ENCODE measurements at places on chromosomes 7 and 10.

DNA sequence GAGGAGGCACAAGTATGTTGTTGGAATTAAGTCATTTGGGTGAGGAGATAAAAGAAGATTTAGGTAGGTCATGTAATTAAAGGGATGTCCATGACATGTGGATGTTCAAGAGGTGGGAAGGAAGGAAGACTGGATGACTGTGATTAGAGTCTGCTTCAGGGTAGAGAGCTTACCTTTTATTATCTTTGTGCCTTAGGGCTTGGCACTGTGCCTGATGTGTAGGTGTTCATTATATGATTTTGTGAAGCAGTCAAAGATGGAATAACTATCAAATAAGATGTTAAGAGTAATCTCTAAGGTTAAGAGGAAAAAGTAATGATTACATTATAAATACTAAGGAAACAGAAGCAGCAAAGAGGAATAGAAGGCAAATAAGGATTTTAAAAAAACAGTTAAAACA is 97.8 kb downstream of the CDK14 start:
- no peak overlapping the region for H3K27ac ChIP-seq
- DNase-seq: no peak
- H3K4me1 ChIP-seq: no peaks in the 10 kb centered on the region
- H3K27me3 ChIP-seq: no peaks in the 10 kb centered on the region
- no peaks in the 10 kb centered on the region for H3K36me3 ChIP-seq
- no peak overlapping the region for H3K4me3 ChIP-seq

DNA sequence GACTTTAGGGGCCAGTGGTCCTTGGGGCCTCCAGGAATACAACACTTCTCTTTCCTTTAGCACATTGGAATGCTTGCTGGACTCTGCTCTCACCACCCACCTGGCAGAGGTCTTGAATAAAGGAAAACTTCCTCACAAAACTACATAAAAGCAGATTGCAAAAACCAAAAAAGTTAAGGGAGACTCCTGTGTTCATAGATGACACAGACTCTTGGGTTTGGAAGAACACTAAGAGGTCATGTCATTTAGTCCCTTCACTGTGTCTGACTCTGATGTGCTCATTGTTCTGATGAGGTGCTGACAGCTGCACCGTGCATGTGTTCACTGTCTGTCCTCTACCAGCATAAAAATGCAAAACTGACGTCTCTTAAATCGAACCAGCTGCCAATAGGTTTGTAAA is 11.4 kb downstream of the BLNK start:
- no peak overlapping the region for H3K4me3 ChIP-seq
- no peaks in the 10 kb centered on the region for H3K36me3 ChIP-seq
- peaks cover 63% of the 10 kb centered on the region for H3K27me3 ChIP-seq
- no peak for DNase-seq

GRCh38 chr7:147990942-147991341 is 599.6 kb upstream of the C7orf33 start:
- no peak overlapping the region for H3K27ac ChIP-seq
- no peaks in the 10 kb centered on the region for H3K36me3 ChIP-seq
- no peaks in the 10 kb centered on the region for H3K27me3 ChIP-seq
- no peak overlapping the region for H3K4me3 ChIP-seq
- no peaks in the 10 kb centered on the region for H3K4me1 ChIP-seq
- no peak for DNase-seq

DNA sequence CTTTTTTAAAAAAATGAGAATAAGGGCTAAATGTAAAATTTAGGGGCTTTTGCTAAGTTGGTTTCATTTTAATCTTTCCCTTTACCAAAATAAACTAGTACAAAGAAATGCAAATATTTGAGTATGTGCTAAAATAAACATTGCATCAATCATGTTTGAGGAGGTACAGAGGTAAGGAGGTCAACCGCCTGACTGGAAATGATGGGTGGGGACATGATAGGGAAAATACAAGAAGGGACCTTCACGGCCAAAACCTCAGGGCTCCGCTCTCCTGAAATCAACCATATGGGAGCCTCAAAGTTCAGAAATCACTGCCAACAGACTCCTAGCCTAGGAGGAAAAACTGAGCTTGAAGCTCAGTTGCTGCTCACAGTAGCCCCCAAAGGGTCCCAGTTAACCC is 207.6 kb downstream of the AHR start:
- no peak for DNase-seq
- no peaks in the 10 kb centered on the region for H3K4me1 ChIP-seq
- no peaks in the 10 kb centered on the region for H3K27me3 ChIP-seq
- H3K36me3 ChIP-seq: no peaks in the 10 kb centered on the region
- H3K4me3 ChIP-seq: no peak overlapping the region

- no peaks in the 10 kb centered on the region for H3K36me3 ChIP-seq
- no peaks in the 10 kb centered on the region for H3K27me3 ChIP-seq
- no peak overlapping the region for H3K27ac ChIP-seq
- no peaks in the 10 kb centered on the region for H3K4me1 ChIP-seq
- DNase-seq: no peak
Measured at GRCh38 chr7:47501406-47501805, 80.5 kb downstream of the TNS3 start.

All from effector memory CD8-positive, alpha-beta T cell (primary cell).